Stimulated activated CD4-positive, alpha-beta T cell treated with anti-CD3 and anti-CD28 coated beads, Interleukin-15, amount 100 ng/mL, for 24 hours (primary cell): ENCODE measurements at places on chromosomes 1 and 21.
A peak's percentile ranks its signal among the peaks of the same experiment; 100 is the strongest.

DNA sequence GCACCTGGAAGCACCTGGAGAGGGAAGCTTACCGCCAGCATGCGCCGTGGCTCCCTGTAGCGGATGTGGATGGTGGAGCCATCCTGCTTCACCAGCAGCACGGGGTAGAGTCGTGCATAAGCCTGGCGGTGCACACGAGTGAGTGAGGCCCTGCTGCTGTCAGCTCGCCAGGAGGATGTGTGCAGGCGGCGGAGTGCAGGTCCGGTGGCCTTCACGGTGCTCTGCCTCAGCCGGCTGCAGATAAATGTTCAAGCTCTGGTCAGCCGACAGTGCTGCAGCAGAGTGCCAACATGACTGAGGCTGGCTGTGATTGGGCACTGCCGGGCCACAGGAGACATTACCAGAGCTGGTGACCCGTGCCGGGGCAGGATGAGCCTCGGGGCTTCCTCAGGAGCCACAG is 1.5 kb downstream of the MRPL55 start:
- DNase-seq, result no peak

GRCh38 chr1:103461161-103462105 is 64.1 kb upstream of the RNPC3 start:
- no peak for DNase-seq

GRCh38 chr1:154962795-154963330 is 1.3 kb upstream of the PYGO2 start:
- DNase-seq, result no peak

- DNase-seq, result no peak
Observed at GRCh38 chr1:227883641-227884301, 64.0 kb downstream of the WNT9A start.

- peak; percentile 37 for DNase-seq
Observed at GRCh38 chr1:35717911-35718476, 690 bp downstream of the C1orf216 start.

- no peak for DNase-seq
Observed at GRCh38 chr1:115908565-115909274, 67.6 kb upstream of the SLC22A15 start.

DNA sequence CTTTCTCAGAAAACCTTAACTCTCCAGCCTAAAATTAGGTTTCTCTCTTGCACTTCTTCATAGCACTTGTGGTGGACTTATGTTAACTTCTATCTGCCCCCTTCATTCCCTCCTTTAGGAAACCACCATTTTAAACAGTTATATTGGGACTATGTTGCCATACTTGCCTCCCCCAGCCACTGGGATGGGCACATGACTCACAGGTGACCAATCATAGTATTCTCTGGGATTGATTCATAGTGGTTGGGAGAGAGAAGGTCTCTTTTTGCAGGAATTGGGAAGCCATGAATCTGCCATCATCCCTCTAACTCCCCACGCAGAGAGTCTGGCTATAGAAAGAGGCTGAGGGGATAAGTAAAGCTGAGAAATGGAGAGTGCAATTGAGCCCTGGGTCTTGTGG is 50.4 kb upstream of the NRDC start:
- DNase-seq, result no peak

- DNase-seq, result no peak
Observed at GRCh38 chr1:217660353-217661062, 29.4 kb downstream of the SPATA17 start.

- DNase-seq, result no peak
Observed at GRCh38 chr1:160077486-160077885, 3.9 kb upstream of the KCNJ9 start.

DNA sequence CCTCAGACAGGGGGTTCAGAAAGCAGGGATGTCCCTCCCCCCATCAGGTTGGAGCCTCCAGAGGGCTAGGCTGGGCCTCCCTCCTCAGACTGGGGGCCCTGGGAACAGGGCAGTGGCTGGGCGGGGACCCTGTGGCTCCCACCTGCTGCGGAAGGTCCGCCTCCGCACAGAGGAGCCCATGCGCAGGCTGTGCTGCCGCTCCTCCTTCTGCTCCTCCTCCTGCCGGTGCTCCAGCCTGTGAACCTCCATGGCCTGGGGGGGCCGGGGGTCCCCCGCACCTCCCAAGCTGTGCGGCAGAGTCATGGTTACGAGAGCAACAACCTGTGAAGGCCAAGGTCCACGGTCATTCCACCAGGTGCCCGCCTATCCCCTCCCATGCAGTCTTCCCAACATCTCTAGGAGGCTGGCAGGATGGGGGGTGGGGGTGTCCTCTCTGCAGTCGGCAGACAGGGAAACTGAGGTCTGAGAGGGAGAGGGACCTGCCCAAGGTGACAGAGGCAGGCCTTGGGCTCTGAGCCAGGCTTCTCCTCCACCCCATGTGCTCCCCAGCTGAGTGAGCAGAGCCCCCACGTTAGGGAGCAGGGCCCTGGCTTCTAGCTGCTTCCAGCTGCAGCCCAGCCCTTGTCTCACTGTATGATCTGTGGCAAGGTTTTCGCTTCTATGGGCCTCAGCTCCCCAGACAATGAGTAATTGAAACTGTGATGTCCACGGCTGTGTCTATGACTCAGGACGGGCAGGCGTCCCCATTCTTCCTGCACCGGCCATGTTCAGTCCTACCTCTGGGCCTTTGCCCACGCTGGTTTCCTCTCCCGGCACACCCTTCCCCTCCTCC is 3.4 kb downstream of the MYOM3 start:
- DNase-seq, result peak; percentile 16

- DNase-seq, result no peak
Observed at GRCh38 chr1:52592637-52593323, 9.4 kb upstream of the GPX7 start.

DNA sequence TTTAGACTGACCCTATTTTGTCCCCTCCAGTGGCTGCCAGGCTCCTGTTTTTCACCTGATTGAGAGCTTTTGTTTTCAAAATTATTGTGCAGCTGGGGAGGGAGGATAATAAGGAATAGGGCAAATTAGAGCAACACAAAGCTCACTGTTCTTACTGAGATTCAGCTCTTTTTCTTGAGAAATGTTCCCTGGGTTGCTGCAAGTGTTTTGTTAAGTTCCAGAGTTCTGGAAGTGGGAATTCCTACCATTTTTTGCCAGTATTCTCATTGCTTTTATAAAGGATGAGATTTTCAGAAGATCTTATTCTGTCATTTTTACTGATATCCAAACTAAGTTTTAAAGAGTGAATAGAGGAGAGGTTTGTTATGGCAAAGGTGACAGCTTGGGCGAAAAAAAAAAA is 417.7 kb downstream of the SIPA1L2 start:
- DNase-seq, result no peak

DNA sequence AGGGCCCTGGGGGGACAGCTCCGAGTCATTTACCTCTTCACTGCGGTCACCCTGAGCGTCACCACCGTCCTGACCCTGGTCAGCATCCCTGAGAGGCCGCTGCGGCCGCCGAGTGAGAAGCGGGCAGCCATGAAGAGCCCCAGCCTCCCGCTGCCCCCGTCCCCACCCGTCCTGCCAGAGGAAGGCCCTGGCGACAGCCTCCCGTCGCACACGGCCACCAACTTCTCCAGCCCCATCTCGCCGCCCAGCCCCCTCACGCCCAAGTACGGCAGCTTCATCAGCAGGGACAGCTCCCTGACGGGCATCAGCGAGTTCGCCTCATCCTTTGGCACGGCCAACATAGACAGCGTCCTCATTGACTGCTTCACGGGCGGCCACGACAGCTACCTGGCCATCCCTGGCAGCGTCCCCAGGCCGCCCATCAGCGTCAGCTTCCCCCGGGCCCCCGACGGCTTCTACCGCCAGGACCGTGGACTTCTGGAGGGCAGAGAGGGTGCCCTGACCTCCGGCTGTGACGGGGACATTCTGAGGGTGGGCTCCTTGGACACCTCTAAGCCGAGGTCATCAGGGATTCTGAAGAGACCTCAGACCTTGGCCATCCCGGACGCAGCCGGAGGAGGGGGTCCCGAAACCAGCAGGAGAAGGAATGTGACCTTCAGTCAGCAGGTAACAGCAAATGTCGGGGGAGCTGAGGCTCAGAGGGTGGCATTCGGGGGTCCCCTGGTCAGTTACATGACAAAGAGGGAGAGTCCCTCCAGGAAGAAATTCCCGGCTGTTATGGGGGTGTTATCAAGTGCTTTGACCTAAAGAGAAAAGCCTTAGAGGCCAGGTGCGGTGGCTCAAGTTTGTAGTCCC is 12.6 kb downstream of the SLC45A1 start:
- no peak for DNase-seq

GRCh38 chr1:101005871-101006270 is 19.7 kb downstream of the DPH5 start:
- peak; percentile 23 for DNase-seq

- no peak for DNase-seq
Observed at GRCh38 chr1:181128592-181129497, 40.3 kb downstream of the IER5 start.

- no peak for DNase-seq
Observed at GRCh38 chr1:207703712-207704111, 48.1 kb upstream of the CD46 start.

GRCh38 chr1:39898648-39899603 is 2.8 kb downstream of the MYCL start:
- peak; percentile 18 for DNase-seq
